ENCODE measurements at places on chromosomes 2 and 18. TPM values are rescaled to one million over a fixed set of nuclear protein-coding genes. Genes with fewer than 3 reads are reported as not detected.

GRCh38 chr2:126901459-126901858, 2.8 kb downstream of the TEX51 start:
- DNase-seq = no peak

DNA sequence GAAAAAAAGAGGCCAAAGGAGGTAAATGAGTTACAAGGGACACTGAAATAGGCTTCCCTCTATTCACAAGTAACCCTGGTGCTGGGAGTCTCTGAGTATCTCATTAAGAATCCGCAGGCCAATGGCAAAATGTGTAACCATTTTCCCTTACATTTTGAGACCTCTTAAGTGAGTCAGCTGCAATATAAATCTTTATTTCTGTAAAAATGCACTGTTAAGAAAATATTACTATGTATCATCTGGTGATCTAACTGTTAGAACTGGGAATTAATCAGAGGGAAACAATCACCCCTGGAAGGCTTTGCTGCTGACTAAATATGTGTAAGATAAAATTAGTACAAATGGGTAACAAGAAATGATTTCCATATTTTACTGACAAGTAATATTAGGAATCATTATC, 483.1 kb upstream of the CHST9 start:
- no peak for DNase-seq

DNA sequence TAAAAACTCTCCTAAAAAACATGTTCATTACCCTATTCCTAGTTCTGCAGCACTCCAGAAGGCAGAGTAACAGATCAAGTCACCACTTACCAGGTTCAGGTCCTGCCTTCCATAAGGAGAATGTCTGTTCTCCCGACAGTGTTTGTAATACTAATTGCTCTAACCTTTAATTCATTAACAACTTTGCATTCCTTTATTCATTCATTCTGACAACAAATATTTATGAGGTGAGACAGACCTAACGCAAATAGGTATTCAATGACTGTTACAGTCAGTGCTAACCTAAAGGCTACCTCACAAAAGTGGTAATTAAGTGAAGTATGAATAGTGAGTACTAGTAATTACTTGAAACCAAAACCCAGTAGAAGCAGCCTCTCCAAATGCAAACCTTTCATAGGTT, 224.0 kb downstream of the AFF3 start:
- no peak for DNase-seq

DNA sequence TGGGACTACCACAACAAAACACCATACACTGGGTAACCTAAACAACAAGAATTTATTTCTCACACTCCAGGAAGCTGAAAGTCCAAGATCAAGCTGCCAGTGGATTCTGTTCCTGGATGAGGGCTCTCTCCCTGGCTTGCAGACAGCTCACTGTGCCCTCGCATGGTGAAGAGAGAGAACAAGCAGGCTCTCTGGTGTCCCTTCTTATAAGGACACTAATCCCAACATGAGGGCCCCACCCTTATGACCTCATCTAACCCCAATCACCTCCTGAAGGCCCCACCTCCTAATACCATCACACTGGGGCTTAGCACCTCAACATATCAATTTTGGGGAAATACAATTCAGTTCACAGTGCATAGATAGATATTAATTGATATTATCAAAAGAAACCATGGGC, 83.5 kb downstream of the BIN1 start:
- no peak for DNase-seq

GRCh38 chr2:107374249-107374648, 452.4 kb upstream of the RGPD4 start:
- no peak for DNase-seq

GRCh38 chr18:79684787-79685186, 5.2 kb downstream of the CTDP1 start:
- no peak for DNase-seq

DNA sequence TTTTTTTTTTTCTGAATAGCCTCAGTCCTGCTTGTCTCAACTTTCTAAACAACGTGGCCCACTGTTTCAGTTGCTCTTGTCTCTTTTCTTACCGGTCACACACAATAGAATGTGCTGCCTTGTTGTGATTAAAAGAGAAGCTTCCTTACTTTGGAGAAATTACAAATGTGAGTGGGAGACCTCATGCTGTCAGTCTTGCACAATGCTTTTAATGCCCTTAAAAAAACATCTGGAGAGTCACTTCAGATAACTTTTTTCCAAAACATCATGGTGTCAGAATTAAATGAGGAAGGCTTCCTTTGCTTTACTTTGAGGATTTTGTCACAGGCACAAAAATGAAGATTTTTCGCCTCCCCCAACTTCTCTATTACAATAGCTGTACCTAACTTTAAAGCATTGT, 37.7 kb downstream of the LHCGR start:
- DNase-seq = no peak

DNA sequence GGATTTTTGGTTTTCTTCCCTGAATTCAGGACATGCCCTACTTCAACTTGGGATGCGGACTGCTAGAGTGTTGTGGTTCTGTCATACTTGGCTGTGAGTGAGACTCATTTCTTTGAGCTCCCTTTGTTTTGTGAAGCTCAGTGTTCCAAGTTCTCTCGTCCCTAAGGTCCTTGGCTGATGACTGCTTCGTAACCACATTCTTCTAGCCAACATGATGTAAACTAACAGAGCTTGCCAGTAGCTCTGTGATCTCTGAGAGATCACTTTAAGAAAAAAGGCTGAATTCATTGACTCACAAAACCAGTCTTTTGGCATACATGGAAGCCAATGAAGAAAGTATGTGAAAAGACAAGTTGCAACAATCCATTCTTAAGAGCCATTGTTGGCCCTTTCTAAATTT, 96.9 kb upstream of the MSTN start:
- no peak for DNase-seq

DNA sequence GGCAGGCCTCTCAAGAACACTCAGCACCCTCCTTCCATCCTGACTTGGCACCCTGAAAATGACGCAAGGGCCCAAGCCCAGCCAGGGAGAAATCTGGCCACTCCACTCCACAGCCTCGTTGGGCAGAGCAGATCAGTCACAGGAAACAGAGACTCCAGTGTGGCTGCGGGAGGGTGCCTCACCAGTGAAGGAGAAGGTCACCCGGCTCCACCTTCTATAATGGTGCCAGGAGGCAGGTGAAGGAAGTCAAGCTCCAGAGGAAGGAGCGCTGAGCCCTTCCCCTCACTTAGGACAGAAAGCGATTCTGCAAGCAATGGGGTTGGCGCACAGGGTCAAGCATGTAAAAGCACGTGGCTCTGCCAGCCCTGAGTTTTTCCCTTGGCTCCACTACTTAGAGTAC, 35.3 kb downstream of the CRACDL start:
- DNase-seq = no peak

DNA sequence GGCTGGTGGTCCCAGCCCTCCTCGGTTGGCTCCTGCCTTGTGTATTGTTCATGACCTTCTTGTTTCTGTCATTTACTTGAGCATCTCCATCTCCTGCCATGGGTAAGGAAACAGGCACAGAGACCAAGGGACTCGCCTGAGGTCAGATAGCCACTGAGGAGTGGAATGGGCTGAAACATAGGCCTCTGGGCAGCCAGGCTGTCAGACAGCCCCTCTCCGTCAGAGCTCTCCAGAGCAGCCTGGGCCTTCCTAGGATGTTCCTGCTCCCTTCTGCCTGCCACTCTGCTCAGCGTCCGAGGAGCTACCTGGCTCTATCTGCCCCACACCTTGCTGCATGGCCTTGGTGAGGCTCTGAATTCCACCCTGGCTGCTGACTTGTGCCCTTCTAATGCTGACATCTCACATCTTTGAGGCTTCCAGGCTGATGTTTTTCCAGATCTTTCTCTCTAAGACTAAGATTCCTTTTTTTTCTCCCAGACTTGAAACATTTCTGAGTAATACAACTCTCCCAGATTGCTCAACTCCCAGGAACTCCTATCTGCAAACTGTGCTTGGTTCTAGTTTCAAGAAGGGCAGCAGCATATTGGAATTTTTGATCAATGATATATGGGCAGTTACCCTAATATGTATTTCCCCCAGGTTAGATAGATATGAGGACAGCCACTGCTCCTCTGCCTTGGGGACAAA, 67.7 kb downstream of the MCFD2 start:
- DNase-seq = no peak

DNA sequence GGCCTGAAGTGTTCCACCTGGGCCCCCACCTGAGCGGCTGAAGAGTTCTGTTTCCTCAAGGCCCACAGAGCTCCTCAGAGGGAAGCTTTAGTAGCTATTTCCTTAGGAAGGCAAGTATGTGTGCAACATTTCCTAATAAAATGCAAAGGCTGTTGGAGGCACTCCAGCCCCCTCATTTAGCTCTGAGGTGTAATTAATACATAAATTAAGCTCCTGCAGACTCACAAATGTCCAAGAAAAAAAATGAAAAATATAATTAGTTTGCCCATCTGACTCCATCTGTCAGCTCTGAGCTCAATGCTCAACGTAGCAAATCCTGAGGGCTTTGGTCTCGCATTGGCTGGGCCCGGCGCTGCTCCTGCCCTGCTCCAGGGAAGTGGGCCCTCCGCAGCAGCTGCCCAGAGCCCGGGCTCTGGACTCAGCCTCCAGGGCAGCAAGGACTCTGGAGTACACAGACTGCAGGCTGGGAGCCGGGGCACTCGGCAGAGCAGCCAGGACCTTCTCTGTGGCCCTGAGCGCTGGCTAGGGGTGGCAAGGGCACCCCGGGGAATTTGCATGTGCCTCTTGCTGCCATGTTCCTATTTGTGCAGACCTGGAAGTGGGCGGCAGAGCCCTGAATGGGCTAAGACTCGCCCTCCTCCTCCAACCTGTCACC, 23.4 kb upstream of the C1QL2 start:
- DNase-seq = no peak

The STPG4 gene
- 0.12 TPM for polyA plus RNA-seq

The CABLES1 gene
- polyA plus RNA-seq = 24.8 TPM

The FAP gene
- polyA plus RNA-seq = 12.8 TPM

Data from left kidney (tissue), 8 donors.